Activated naive CD4-positive, alpha-beta T cell treated with anti-CD3 and anti-CD28 coated beads, Interleukin-2, amount 50 U/mL, for 72 hours (primary cell): ENCODE measurements at places on chromosomes 2 and 18. TPM values are rescaled to one million over a fixed set of nuclear protein-coding genes. Genes with fewer than 3 reads are reported as not detected.

GRCh38 chr18:44927127-44927849 lies 246.6 kb downstream of the SETBP1 start:
- no peak for DNase-seq

DSG3 gene
- total RNA-seq = not detected

GPR39 gene
- not detected for total RNA-seq

CCT7 gene
- total RNA-seq = 503 TPM
